Hematopoietic multipotent progenitor cell (in vitro differentiated cells): ENCODE measurements at places on chromosomes 3 and 15. TPM values are rescaled to one million over a fixed set of nuclear protein-coding genes. Genes with fewer than 3 reads are reported as not detected.

Gene CXCR6
- total RNA-seq: under 0.01 TPM

DNA sequence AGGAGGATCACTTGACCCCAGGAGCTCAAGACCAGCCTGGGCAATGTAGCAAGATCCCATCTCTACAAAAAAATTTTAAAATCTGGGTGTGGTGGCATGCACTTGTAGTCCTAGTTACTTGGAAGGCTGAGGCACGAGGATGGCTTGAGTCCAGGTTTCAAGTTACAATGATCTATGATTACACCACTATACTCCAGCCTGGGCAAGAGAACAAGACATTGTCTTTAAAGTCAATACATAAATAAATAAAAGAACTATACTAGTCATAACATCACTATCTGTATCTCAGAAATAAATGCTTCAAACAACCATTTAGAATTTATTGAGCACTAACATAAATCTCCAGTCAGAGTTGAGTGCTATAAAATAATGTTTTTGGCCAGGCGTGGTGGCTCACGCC is 8.5 kb upstream of the PHLDB2 start:
- no peak for DNase-seq

DNA sequence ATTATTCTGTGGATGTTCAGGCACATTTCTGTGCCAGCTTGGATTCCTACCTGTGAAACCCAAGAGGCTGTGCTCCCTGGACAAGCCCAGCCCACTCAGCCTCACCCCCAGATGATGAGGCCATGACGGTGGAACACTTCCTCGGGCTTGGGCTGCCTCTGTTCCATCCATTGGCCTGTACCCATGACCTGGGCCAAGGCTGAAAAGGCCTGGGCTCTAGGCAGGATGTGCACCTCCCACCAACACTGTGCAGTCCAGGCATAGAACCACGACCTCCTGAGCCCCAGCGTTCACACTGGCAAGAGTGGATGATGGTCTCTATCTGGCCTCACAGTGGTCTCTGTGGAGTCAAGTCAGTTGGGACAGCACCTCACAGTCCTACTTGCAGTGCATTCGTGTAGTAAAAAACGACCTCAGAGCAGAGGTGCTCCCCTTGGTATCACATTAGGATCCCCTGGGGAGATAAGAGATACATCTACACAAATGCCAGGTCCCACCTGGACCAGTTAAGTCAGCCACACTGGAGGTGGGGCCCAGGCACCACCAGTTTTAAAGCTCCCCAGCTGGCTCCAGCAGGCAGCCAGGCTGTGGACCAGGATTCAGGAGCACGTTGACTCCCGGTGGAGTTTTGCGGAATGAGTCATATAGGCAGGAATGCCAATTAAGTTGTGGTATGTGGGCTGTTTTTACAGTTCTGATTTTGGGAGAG is 39.0 kb upstream of the IGF1R start:
- no peak for DNase-seq

DNA sequence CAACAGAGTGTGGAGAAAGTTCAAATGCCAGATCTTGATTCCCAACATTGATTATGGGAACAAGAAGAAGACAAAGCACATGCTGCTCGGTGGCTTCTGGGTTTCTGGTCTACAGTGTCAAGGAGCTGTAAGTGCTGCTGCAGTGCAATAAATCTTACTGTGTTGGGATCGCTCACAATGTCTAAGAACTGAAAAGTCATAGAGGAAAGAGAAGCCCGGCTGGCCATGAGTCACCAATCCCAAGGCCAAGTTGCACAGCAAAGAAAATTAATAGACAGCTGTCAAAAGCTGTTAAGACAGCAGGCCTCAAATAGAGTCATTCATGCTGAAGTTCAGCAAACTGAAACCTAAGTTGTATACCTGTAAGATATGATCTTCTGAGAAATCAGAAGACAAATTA is 33.2 kb upstream of the SPPL2A start:
- no peak for DNase-seq

Gene POLQ
- total RNA-seq: 1.1 TPM

- DNase-seq: no peak
Observed at GRCh38 chr3:58183221-58183620, 27.6 kb downstream of the DNASE1L3 start.

DNA sequence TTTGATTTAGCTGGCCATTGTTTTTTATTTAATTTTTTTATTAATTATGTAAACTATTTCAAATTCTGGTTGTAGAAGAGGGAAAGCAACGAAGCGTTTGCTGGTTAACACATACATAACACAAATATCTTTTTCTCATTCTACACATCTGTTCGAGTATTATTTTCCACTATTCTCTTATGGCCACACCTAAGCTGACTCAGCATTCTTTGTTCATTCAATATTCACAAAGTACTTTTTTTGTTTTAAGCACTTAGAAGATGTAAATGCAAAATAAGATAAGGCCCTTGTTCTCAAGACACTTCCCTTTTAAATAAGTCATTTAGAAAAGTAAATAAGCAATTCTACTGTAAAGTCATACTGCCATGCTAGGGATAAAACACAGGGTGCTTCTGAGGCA is 45.4 kb downstream of the CADM2 start:
- DNase-seq: peak; percentile 1

DNA sequence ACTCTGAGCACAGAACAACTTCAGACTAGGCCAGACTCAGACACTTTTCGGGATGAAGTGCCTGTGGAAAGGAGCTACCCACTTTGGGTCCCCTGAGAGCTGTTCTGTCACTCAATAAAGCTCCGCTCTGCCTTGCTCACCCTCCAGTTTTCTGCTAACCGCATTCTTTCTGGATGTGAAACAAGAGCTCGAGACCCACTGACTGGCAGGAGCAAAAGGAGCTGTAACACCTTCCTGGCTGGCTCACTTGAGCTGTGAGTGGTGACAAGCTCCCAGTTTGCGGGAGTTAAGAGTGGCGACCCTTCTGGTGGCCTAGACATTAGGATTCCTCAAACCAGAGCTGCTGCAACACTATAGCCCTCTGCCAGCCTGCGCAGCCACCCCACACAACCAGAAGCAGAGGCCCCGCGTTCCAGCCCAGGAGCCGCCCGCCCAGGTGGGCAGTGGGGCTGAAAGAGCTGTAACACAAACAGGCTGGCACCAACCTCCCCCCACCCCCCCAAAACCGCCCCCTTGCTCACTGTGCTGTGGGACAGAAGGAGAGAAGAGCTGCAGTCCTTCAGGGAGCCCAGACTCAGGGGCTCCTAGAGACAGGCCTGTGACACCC is 1178.1 kb upstream of the GBE1 start:
- DNase-seq: no peak

- DNase-seq: no peak
Observed at GRCh38 chr15:40342416-40343320, 1.9 kb upstream of the CCDC9B start.

Gene GALNT15
- under 0.01 TPM for total RNA-seq

DNA sequence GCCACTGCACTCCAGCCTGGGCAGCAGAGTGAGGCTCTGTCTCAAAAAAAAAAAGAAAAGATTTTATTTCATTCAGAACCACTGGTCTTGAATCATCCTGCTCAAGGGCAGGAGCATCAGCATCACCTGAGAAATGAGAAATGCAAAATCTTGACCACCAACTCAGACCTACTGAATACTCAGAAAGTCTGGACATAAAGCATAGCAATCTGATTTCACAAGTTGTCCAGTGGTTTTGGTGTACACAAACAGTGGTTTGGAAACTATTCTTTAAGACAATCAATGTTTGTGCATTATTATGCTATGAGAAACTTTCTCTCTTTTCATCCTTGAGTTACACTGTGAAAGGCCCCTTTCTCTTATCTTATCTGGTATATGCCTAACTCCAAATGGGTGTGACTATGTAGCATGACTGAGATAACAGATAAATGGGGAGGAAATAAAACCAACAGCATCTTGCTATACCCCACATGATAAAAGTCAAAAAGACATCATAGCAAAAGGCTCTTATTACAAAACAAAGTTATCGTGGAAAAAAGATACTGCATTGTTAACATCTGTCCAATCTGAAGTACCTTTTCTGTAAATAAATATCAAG is 174.2 kb upstream of the STT3B start:
- no peak for DNase-seq
